ENCODE measurements at places on chromosomes 4 and X. TPM values are rescaled to one million over a fixed set of nuclear protein-coding genes. Genes with fewer than 3 reads are reported as not detected.

GRCh38 chrX:53544936-53545335 lies 110.8 kb upstream of the HSD17B10 start:
- no peak for DNase-seq

GRCh38 chrX:45621376-45622041 lies 420.8 kb upstream of the DIPK2B start:
- peak; percentile 51 for DNase-seq

Gene CXorf65
- total RNA-seq = 17.9 TPM

GRCh38 chr4:156191044-156191781 lies 237.5 kb upstream of the CTSO start:
- no peak for DNase-seq

Gene RAB33A
- total RNA-seq = 20.6 TPM

- DNase-seq = no peak
These were observed 1153.8 kb downstream of the STIM2 start for GRCh38 chr4:28014469-28014868.

- DNase-seq = no peak
These were observed 72.1 kb downstream of the DDIT4L start for GRCh38 chr4:100118181-100118580.

DNA sequence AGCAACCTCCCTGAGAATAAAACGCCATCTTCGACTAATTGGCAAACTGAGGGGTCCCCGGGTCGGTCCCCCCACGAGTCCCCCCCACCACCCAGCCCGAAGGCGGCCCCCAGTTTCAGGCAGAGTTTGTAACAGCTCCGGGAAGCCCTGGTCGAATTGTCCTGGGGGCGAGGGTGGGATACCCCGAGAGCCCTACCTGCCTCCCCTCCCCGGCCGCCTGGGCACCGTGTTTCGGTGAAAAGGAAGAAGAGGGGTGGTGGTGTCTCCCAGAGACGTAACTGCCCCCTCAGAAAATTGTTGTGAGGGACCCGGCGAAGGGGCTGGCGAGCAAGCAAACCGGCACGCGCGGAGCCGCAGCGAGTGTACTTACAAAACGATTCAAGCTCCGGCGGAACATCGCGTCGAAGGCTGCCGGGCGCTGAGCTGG lies 1.2 kb downstream of the ATP11C start:
- no peak for DNase-seq

GRCh38 chrX:397575-397974 lies 10.9 kb upstream of the PPP2R3B start:
- DNase-seq = no peak

DNA sequence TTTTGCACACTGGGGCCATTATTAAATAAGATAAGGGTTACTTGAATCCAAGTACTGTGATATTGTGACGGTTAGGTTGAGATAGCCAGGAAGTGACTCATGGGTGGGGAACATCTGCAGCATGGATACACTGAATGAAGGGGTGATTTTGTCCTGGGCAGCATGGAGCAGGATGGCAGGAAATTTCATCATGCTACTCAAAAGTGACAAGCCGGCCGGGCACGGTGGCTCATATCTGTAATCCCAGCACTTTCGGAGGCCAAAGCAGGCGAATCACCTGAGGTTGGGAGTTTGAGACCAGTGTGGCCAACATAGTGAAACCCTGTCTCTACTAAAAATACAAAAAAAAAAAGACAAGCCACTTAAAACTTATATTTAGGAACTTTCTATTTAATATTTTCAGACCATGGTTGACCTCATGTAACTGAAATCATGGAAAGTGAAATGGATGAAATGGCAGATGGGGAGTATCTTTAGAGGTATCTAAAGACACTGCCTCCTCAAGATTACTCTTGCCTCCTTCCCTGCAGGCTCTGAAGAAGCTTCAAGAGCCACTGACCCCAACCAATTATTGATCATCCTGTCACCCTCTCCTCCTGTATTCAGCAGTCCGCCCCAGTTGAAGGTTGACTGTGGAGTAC lies 3.9 kb upstream of the TRIM60 start:
- no peak for DNase-seq

DNA sequence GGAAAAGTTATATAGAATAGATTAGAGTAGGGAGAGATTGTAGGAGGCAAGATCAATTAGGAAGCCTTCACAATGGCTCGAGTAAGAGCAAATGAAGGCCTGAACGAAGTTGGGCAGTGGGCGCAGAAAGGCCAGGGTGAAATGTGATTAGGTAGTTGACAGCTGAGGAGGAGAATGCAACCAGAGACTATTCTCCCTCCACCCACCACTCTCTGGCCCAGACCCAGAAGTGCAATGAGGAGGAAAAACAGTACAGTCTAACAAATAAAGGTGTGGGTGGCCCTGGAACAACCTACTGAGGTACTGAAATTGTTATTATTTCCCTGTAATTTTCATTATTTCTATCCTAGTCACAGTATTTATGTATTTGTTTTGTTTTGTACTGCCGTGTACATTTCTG lies 176.7 kb downstream of the SLC39A8 start:
- DNase-seq = no peak

Gene RNF212
- total RNA-seq = 1.8 TPM

Gene GSTCD
- total RNA-seq = 17.5 TPM

GRCh38 chr4:102163404-102164140 lies 181.7 kb downstream of the SLC39A8 start:
- DNase-seq = no peak

Gene SMARCA1
- total RNA-seq = not detected

Gene KLHL13
- total RNA-seq = 0.19 TPM

DNA sequence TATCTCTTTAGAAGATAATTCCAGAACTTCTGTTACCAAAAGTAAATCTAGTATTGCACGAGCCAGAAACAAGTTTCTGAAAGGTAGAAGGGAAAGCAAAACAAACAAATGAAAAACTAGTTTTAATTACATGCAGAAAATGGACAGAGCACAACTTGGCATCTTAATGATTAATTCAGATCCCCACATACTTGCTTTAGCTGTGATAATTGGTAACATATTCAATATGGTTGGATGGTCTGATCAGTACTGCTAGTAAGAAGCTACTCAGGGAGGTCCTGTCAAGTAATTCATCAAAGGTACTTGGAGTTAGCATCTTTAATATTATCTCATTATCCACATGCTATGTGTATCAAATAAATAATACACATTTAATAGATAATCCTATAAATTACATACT lies 204.3 kb downstream of the TRAM1L1 start:
- no peak for DNase-seq

- peak; percentile 91 for DNase-seq
These were observed at the start of gene LEF1 for GRCh38 chr4:108168671-108169523. LEF1 (minus strand) TSS chr4:108168932; CDS start chr4:108167767, 1,165 bp downstream.

- peak; percentile 69 for DNase-seq
These were observed 982 bp downstream of the PDLIM5 start for GRCh38 chr4:94452476-94453371.

DNA sequence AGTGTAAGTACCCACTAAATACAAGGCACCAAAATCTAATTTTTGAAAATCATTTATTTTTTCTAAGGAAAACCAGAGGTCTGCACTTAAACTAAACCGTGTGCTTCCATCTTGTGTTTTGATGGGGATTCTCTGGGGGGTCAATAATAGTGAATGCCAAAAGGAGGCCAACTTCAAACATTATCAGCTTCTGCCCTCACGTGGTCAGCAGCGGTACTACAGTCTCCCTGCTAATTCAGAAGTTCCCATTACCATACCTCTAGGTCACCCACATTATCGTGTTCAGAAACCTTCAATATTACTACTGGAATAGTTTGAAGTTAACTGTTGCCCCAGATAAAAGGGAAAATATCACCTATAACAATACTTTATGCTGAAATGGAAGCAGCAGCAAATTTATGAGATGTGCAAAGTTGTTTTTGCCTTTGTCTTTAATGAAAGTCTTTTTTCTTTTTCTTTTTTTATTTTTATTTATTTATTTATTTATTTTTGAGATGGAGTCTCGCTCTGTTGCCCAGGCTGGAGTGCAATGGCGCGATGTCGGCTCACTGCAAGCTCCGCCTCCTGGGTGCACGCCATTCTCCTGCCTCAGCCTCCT lies 17.3 kb downstream of the CTPS2 start:
- DNase-seq = peak; percentile 86

GRCh38 chrX:139877710-139878414 lies 55.0 kb downstream of the ATP11C start:
- DNase-seq = no peak

- no peak for DNase-seq
These were observed 71.0 kb downstream of the MGST2 start for GRCh38 chr4:139736661-139737060.

DNA sequence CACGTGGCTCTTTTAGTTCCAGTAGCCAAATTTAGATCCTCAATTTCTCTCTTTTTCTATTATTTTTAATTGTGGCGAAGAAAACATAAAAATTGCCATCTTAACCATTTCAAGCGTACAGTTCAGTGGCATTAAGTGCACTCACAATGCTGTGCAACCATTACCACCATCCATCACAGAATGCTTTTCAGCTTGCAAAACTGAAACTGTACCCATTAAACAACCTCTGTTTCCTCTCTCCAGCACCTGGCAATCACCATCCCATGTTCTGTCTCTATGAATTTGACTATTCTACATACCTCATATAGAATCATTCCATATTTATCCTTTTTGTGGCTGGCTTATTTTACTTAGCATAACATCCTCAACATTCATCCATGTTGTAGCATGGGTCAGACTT lies 74.9 kb downstream of the METTL14 start:
- no peak for DNase-seq

DNA sequence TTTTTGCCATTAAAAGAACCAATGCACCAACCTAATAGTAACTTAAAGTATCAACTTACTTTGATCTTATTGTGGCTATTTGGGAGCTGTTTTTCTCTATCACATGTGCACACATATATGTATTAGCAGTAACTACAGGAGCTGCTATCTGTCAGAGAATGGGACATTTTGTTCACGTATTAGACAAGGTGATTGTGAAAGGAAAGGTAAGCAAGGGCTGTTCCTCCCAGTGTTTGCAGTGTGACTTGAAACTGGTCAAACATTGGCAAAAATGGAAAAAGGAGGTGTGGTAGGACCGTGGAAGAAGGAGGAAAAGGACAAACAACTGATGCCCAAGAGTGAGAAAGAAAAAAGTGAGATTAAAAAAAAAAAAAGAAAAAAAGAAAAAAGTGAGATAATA lies 43.1 kb upstream of the KLHL2 start:
- no peak for DNase-seq

DNA sequence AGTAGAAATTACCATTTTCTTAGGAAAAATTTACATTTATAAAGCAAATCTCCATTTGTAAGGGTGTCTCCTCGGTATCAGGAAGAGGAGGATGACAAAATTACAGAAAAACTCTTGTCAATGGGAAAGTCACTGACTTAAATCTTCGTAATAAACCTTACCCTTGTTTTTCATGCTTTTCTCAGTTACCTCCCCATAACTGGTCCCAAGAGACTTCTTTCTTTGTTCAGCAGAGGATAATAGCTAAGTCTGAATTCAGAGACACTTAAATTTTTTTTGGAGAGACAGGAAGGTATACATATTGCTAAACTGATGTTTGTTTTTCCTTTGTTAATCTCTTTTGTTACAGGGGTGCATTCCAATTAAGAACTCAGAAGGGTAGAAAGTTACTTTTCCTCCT lies 125.5 kb upstream of the JADE1 start:
- no peak for DNase-seq

GRCh38 chr4:107994894-107995293 lies 5.2 kb downstream of the HADH start:
- DNase-seq = no peak

GRCh38 chr4:138087066-138087719 lies 155.0 kb downstream of the SLC7A11 start:
- DNase-seq = no peak

- DNase-seq = no peak
These were observed 33.3 kb upstream of the RBBP7 start for GRCh38 chrX:16903274-16904022.

DNA sequence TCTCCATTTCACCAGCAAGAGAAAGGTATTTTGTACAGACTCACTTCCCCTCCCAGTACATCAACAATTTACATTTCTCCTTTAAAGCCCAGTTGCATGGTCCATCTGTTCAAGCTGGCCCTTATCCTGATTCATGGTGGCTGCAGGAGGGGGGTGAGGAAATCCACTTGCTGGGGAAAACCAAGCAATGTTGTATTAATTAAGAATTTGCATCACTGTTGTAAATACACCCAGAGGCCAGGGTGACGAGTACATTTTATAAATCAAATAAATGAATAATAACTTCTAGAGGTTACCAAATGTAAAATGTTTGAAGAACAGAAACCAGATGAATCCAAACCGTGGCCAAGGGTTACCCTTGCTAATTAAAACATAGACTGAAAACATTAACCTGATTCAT lies 395.9 kb upstream of the INTU start:
- DNase-seq = no peak

GRCh38 chr4:164011791-164012190 lies 517.3 kb downstream of the TMA16 start:
- DNase-seq = no peak

DNA sequence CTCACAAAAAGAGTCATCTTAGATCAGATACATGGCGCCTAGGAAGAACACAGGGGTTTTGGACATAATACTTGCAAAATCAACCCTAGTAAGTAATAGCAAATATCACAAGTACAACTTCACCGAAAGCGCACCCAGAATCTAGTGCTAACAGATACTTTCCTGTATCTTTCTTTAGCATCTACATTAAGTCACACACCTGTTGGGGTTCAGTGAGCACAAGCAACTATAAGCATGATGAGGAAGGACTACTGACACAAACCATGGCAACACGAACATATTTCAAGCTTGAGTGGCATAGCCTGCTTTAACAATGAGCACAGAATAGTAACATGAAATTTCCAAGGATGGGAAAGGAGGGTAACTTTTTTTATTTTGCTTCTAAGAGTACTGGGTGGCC lies 116.1 kb downstream of the GPC3 start:
- DNase-seq = no peak

- DNase-seq = no peak
These were observed 35.2 kb downstream of the ARSF start for GRCh38 chrX:3076416-3076991.

GRCh38 chr4:39029752-39030694 lies 2.2 kb downstream of the TMEM156 start:
- peak; percentile 76 for DNase-seq

DNA sequence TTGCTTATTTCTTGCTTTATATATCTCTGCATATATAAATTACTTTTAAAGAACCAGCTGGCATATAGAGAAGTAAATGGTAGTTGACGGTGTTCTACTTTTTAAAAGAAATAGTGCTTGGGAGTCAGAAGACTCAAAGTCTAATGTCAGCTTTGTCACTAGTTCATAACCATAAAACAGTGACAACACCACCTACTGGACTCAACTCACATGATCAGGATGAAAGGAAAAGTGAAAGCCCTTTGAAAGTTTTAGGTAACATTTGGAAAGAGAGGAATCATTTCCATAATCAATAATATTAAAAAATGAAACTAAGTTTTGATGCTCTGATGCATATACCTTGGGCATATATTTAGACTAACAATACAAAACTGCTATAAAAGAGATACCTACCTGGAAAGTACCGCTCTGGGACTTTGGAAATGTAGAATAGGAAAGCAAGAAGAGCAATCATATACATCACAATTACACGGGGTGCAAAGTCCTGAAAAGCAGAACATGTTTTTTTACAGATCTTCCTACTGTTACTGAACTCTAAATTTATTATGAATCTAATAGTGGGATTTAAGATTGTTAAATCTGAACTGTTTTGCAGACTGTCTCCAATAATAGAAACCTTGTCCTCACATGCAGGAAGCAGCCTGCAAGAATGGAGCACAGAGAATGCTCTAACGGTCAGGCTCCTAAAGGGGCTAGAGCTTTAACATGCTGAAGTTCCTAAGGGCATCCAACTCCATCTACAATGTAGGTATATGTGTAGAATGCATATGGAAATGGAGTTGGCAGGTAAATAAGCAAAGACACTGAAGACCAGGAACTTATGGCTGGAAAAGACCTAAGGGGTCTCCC lies 15.6 kb downstream of the PAQR3 start:
- no peak for DNase-seq

Gene TRAM1L1
- total RNA-seq = not detected
